ENCODE measurements at places on chromosomes 6 and 20.

DNA sequence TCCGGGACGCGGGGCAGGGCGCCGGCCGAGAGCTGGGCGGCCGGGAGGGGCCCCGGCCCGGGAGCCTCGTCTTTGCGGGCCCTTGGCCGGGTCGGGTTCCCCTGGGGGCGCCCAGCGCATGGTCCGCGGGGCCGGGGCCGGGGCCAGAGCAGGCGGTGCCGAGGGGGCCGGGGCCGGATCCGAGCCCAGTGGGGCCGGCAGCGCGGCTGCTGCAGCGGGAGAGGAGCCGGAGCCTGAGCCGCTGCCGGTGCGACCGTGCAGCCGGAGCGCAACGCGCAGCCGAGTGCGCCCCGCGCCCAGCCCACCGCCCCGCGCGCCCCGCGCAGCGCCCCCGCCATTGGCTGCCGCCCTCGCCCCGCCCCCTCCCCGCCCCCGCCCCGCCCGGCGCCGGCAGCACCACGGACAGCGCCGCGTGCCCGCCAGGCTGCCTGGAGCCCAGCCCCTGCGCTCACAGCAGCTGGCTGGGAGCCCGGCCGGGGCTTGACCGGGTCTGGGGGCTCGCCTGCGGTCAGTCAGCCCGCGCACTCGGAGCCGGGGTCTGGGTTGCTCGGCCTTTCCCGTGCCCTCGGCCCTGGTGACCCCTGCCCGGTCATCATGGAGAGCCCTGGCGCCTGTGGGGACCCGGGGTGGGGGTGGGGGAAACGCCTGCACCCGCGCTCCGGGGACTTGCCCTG is at the start of gene HRH3:
Gene HRH3 (minus strand): TSS at position 287 of the 674 bp plus-strand sequence. CDS start 308 bp downstream, outside the sequence.
- DNase-seq: no peak

GRCh38 chr6:31041372-31041974 is 31.2 kb downstream of the MUC22 start:
- DNase-seq: no peak

- DNase-seq: no peak
Measured at GRCh38 chr6:169019727-169020491, 233.7 kb downstream of the THBS2 start.

- DNase-seq: no peak
Measured at GRCh38 chr20:2093159-2093781, 8.4 kb upstream of the STK35 start.

DNA sequence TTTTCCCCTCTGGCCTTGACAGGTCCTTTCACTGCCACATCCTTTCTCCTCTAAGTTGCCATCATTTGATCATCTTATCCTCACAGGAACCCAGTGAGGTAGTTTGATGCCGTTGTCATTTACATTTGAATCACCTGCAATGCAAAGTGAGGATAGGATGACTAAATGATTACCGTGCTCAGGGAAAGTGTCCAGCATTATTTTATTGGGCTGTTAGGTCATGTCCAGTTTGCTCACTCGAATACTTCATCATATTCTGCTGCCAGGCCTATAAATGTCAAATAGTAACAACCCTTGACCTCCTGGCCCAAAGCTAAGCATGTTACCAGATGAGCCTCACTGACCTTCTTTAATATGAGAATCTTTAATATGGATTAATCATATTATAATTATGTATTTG is 1068.7 kb upstream of the FLRT3 start:
- DNase-seq: no peak

- no peak for DNase-seq
Measured at GRCh38 chr20:45685896-45686295, 15.9 kb upstream of the WFDC11 start.

DNA sequence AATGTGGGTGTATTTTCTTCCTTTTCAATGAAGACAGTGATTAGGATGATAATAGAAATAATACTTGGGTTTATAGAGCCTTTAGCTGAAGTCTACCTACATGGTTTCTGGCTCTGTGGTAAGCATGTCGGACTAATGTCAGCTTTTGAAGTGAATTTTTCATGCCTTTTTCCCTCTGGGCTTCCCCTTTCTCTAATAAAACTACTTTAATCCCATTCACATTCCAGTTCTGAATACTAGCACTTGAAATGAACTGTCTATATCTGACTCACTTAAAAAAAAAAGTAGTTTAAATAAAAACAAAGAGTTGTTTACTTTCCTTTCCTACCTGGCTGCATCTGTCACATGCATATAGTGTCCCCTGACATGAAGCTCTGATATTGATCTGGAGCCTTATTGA is 545.9 kb upstream of the FLRT3 start:
- DNase-seq: no peak

- DNase-seq: no peak
Measured at GRCh38 chr6:156336089-156336488, 441.1 kb upstream of the ARID1B start.

- no peak for DNase-seq
Measured at GRCh38 chr6:15754035-15754705, 91.3 kb upstream of the DTNBP1 start.

- no peak for DNase-seq
Measured at GRCh38 chr6:37809197-37809543, 10.4 kb upstream of the ZFAND3 start.
